Kidney glomerular epithelial cell (primary cell): ENCODE measurements at places on chromosomes 6 and 20.

DNA sequence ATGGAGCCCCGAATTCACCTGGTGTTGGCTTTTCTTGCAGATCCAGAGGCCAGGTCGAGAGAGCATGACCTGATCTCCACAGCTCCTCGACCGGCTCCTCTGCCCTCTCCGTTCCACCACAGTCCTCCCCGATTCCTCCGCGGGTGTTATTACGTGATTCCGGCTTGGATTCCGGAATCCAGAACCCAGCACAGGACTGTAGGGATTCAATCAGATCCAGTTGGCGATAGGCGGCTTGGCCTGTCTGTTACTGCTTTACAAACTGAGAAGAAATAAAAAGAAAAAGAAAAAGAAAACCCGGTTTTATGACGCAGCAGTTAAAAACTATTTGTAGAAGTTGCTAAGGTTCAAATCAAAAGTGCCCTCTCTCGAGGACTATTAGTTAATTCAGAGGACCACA lies 222.7 kb downstream of the EYA2 start:
- no peak for DNase-seq

- no peak for DNase-seq
These were observed 9.5 kb downstream of the CNKSR3 start for GRCh38 chr6:154500769-154501577.

DNA sequence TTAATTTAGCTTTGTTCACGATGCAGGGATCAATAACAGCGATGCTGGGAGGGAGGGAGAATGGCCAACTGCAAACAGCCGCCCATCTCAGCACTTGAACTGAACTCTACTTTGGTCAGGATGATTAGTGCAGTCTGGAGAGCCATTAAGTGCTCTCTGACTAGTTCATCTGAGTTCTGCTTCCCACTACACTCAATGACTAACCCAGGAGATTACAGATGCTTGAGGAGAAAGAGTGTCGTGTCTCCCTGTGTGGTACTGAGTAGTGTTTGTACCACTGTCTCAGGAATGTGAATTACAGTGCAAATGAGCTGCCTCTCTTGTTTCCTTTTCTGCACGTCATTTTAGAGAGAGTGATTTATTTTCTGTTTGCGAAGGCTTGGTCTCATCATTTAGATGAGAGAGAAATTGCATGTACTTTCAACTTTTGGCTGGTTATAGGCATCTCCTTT lies 23.5 kb downstream of the CARMIL1 start:
- DNase-seq, result peak; percentile 83

GRCh38 chr20:20864351-20865096 lies 152.1 kb upstream of the RALGAPA2 start:
- peak; percentile 4 for DNase-seq

DNA sequence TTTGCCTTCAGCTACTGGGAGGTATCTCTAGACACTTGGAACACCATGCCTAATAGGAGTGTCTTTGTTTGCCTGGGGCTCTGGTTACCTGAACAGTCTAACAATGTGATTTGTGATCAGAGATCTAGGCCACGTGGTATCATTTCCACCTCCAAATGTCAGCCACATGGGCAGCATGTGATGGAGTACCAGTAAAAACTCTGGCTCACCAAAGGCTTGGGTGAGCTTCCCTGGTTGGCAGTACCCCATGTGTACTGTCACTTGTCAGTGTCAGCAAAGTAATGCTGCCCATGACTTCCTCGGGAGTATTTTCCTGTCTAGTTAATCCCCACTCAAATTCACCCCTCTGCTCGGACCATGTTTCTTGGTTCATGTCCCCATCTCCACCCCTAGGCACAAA lies 195.2 kb upstream of the LRFN2 start:
- DNase-seq, result no peak

GRCh38 chr6:105997482-105997881 lies 88.7 kb upstream of the PRDM1 start:
- DNase-seq, result no peak

DNA sequence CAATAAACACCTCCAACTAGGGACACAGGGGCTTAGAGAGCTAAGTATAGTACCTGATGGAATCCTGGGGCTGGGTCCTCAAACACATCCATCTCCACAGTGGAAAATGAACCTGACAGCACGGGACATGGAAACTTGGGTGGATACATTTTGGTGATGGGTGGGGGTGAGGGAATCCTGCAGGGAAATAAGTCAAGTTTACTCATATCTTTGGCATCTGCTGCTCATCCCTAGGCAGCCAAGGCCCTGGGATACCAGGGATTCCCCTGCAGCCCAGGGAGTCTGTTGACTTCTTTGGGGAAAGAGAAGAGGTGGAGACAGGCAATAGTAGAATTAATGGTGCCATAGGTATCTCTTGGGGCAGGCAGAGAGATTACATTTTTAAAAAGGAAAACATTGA lies 6.6 kb downstream of the APOBEC2 start:
- no peak for DNase-seq

- DNase-seq, result no peak
These were observed 7.9 kb downstream of the COL9A3 start for GRCh38 chr20:62824476-62825332.

DNA sequence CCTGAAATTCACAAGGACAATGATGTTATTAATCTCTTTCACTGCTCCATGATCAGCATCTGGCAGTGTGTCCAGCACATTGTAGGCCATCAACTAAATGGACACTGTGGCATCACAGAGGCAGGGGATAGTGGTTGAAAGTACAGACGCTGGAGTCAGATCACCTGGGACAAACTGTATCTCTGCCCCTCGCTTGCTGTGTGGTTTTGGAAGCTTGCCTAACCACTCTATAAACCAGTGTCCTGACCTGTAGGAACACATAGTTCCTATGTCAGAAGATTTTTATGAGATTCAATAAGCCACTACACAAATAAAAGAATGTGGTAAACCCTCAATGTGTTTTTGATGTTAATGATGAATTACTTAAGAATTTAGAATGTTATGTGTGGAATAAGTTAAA lies 219.3 kb upstream of the RNF217 start:
- no peak for DNase-seq

GRCh38 chr6:136963259-136963658 lies 41.2 kb downstream of the SLC35D3 start:
- no peak for DNase-seq

DNA sequence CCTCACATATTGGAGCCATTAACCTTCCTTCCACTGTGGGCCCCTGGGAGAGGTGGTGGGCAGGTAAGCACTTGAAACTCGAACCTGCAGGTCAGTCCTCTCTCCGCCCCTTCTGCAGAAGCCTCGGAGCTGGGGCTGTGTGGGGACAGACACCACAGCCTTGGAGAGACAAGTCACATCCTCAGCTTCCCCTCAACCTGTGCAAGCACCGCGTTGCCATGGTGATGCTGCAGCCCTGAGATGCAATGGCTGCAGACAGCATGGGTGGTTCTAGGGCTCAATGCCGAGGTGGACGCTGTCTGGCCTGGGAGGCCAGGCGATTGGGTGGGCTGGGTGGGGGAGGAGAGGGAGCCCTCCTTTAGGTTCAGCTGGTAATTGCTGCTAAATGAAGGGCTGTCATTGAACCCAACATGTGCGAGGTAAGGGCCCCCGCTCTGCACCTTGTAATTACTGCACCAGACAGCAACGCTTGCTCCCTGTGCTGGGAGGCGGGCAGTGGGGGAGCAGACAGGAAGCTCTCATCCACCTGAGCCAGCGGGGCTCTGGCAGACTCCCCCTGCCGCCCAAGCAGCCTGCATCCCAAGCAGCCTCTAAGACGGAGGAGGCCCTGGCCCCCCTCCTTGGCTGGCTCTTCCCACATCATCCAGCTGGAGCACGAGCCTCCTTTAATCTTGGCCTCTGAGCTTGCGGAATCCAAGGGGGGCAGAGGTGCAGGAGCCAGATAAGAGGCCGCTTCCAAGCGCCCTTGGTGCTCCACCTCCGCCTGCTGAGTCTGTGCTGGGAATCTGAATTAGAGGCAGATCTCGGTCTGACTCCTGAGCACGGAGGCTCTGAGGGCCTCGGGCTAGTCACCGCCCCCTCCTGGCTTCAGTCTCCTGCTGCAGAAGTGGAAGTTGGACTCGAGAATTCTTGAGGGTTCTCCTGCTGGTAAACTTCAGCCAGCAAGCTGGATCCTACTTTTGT lies 39.8 kb upstream of the CDH22 start:
- no peak for DNase-seq

DNA sequence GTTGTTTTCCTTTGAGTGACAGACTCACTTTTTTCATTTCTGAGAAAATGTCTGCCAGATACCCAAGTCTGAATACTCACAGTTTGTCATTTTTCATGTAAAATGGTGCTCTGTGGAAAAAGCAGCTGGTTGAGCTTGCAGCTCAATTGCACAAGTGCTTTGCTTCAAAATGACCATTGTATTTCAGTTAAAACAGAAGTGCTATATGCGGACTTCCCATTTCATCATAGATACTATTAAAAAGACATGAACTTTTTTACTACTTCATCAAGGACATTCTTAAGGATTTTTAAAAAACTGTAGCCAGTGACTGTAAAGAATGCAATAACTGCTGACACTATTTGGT lies 61.5 kb downstream of the KCNS1 start:
- DNase-seq, result no peak

DNA sequence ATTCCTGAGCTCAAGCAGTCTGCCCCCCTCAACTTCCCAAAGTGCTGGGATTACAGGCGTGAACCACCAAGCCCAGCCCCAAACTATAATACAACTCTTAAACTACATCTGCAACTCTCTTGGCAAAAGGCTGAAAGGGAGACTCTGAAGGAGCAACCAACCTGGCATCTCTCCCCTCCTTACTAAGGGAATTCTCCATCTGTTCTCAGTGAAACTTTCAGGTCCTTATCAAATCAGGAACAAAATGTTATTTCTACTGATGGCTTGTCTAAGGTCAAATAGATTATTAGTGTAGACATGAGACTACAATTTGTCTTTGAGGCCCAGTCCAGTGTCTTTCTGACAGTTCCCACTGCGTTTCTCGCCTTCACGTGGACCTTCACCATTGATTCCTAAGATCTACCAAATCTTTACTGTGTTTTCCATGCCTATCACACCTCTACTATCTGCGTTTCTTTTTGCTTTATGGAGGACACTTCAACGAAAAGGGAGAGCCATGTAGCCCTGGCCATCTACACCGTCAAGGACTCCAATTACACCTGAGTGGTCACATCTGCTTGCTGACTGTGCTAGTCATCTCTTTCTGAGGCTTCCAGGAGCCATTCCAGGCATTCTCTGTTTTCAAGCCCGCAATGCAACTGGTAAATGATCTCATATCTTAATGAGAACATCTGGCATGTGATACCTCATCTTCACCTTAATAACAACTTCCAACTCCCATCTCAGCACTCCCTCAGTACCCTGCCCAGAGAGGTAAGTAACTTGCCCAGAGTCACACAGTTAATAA lies 405.7 kb upstream of the CITED2 start:
- no peak for DNase-seq
